ENCODE measurements at places on chromosomes 1 and 21.

DNA sequence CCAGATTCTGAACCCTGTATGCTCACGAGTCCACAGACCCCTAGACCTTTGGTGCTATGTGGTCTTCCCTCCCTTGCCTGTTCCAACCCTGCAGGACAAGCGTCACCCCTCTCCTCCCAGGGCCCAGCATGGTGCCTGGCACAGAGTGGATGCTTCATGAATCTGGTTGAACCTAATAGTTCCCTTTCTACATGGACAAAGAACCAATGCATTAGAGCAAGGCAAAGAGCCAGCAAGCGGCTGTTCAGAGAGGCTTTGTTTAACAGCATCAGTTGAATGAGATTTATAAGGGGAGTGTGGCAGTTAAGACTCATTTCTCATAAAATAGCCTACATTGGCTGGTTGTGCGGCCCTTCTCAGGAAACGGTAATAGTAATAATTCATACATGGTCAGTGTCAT lies 14.9 kb downstream of the SLC26A9 start:
- DNase-seq, result no peak

DNA sequence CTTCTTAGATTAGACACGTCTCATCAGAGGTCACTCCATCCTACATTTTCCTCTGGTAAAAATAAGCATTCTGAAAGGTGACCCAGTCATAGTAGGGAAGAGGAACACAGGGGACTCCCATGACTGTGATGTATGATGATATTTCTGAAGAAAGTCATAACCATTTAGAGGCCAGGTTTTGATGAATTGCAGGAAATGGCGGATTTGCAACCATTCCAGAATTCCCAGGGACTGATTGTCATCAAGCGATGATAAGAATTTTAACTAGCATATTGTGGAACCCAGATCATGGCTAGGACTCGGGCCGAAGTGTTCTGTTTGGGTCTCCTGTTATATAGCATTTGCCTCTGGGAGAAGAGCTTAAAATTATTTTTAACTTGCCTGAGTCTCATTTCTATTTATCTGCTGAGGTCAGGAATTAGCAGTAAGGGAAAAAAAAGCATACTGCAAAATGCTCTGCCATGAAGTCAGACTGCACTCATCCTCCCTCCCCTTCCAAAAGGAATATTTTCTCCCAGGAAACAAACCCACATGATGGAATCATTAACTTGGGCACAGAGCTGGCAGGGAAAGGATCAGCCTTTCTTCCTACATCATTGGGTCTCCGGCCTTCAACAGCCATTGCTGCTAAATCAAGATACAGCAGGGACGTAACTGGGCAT lies 286.7 kb downstream of the HLX start:
- no peak for DNase-seq

GRCh38 chr1:184664042-184664660 lies 90.5 kb downstream of the EDEM3 start:
- peak; percentile 74 for DNase-seq

DNA sequence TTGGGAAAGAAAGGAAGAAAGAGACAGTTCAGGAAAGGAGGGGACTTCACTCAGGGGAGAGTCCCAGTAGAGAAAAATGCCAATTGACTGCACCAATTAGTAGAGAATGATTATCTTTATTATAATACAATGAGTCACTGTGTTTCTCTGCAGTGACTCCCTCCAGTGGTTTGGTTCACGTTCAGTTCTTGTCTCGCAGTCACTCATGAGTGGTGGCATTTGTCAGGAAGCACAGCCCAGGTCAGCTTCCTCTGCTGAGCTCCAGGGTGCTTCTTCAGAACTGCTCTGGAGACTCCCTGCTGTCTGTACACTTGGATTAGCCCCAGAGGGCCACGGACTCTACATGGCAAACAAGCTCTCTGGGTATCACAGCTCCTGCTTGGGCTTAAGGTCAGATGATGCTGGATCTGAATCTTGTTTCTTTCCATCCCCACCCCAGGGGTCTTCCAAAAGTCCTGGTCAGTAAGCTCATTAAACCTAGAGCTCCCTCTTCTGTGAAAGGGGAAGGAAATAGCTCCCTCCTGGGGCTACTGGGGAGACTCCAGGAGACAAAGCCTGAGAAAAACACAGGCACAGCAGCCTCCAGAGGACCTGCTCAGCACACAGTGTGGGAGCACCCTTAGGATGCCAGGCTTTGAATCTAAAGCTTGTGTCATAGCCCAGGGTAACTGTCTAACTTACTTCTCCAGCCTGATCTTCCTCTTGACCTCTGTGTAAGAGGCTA lies 619.0 kb downstream of the AJAP1 start:
- DNase-seq, result no peak

DNA sequence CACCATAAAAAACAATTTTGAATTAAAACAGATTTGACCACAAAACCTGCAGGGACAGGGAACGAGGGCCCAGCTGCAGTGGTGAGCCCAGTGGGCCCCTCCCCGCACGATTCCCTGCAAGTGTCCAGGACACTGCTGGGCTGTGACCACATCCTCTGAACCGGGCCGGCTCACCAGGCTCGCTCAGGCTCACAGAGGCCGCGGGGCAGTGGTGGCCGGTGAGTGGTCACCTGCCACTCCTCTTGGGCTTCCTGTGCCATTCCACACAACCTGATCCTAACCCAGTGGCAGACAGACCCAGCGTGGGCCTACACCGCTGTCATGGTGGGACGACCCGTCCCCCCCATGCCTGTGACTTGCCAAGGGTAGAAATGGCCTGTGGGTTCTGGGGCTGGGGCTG lies 36.5 kb upstream of the RIPK4 start:
- no peak for DNase-seq

DNA sequence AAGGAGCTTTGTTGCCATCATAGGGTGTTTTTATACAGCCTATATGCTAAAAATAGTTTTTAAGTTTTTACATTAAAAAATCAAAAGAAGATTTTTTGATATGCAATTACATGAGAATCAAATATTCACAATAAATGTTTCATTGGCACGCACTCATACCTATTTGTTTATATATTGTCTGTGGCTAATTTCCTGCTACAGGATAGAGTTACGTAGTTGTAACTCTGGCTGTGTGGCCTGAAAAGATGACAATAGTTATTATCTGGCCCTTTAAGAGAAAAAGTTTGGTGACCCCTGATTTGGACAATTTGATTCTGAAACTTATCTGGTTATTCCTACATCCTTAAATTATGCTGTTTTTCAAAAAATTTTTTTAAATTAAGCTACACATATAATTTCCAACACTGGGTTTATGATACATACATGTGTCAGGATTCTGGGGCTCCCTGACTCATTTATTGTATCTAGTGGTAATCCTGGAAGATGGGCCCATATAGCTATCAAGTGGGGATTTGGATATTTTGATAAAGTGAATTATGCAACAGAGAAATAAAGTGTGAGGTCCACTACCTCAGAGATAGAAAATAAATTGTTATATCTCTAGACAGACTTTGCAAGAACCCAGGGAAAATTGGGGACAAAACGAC lies 370.2 kb upstream of the LYPLAL1 start:
- no peak for DNase-seq

GRCh38 chr1:82260051-82260450 lies 459.3 kb downstream of the ADGRL2 start:
- DNase-seq, result no peak

GRCh38 chr1:9382643-9383491 lies 90.2 kb downstream of the SPSB1 start:
- no peak for DNase-seq

DNA sequence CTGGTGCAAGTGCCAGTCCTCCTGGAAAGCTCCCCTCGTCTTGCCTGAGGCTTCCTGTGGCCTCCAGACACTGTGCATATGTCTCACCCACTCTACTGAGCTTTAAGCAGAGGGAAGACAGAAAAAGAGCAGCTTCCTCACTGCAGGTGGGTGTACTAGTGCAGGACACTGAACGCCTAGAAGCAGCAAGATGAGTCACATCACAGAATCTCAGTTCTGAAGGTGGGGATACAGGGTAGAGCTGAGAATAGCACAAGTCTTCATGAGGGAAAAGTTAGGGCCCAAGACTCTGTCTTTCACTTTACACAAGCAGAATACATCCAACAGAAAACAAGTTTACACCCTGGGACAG lies 37.4 kb downstream of the PCAT6 start:
- DNase-seq, result no peak

DNA sequence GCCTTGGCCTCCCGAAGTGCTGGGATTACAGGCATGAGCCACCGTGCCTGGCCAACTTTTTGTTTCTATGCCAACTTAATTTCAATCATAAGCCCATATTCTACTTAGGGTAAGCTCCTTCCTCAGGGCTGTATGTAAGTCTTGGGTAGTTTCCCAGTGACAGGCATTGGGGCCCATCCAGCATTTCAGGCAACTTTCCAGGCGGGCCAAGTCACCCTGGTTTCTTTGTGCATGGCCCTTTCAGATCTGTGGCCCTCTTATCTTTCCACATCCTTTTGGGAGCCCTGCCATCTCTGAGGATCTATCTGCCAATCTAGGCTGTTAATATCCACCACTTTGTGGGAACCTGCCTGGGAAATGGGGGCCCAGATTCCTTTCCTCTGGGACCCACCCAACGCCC lies 58.7 kb downstream of the TNN start:
- DNase-seq, result no peak

DNA sequence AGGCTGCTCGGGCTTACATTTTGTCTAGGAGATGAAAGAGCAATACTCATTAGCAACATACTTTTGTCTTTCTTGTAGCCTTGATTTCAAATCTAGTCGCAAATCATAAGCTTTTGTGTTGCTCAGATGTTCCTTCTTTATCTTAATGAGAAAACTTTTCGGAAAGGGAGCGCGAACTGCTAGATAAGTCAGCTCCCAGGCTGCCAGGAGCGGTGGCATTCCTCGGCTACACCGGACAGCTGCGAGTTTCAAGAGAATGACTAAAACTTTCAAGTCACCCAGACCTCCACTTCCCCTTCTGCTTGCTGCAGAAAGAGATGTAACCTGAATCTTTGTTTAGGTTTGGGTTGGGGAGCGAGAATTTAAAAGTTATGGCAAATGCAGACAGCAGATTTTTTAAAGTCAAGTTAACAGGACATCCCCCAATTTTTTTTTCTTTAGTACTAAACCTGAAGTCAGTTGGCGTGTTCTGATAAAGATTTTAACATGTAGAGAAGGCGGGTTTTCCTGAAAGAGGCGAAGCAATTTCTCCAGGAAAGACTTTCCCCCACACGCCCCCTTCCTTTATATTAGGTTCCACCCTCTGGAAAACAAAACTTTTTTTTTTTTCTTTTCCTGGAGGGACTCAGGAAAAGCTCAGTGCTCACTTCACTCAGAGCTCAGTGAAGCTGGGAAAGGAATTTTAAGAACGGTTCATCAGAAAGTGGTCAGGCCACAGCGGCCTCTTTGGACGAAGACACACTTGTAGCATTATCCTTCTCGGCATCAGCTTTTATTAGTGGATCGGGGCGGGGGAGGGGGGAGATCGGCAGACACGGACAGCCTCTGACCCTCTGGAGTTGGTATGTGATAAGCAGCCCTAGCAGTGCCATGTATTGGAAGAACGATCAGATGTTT lies at the start of gene LHX8:
Gene LHX8, plus strand, starts transcription at position 639 of the 897 bp plus-strand sequence. CDS start 2,227 bp downstream, outside the sequence.
- DNase-seq, result no peak

DNA sequence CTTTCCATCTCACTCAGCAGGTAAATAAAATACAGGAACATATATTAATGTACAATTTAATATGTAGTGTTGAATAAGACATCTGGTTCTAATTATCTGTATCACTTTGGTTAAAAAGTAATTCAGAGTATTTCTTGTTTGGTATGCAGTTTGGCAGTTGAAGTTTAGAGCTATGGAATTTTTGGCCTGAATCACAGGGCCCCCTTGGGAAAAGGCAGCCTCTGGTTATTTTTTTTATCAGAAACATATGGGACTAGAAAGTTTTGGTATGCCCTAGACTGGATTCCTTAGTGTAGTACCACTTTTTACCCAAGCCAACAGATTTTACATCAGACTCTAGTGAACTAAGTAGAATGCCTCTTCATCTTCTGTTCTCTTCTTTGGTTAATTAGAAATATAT lies 26.4 kb downstream of the CNST start:
- DNase-seq, result no peak

- DNase-seq, result no peak
Measured at GRCh38 chr1:186626356-186626932, 53.8 kb downstream of the PTGS2 start.

- DNase-seq, result peak; percentile 44
Measured at GRCh38 chr21:30209601-30210000, 6.3 kb downstream of the CLDN8 start.

GRCh38 chr1:220153147-220153546 lies 59.2 kb downstream of the IARS2 start:
- no peak for DNase-seq

DNA sequence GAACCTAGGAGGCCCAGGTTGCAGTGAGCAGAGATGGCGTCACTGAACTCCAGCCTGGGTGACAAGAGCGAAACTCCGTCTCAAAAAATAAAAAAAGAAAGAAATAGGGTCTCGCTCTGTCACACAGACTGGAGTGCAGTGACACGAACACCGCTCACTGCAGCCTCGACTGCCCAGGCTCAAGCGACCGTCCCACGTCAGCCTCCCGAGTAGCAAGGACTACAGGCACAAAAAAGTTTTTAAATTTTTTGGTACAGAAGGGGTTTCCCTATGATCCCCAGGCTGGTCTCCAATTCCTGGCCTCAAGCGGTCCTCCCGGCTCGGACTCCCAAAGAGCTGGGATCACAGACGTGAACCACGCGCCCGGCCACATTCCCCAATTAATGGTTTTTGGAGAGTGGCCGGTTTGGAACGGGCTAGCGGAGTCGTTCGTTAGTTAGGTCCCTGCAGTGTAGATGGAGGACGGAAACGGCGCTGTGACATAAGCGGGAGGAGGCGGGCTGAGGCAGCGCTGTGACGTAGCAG lies 611 bp upstream of the GUK1 start:
- DNase-seq, result no peak

GRCh38 chr1:183841550-183841949 lies 36.6 kb downstream of the RGL1 start:
- no peak for DNase-seq

- DNase-seq, result no peak
Measured at GRCh38 chr1:2193514-2194281, 874 bp downstream of the FAAP20 start.

GRCh38 chr1:204616641-204617040 lies 68.9 kb downstream of the LRRN2 start:
- no peak for DNase-seq

DNA sequence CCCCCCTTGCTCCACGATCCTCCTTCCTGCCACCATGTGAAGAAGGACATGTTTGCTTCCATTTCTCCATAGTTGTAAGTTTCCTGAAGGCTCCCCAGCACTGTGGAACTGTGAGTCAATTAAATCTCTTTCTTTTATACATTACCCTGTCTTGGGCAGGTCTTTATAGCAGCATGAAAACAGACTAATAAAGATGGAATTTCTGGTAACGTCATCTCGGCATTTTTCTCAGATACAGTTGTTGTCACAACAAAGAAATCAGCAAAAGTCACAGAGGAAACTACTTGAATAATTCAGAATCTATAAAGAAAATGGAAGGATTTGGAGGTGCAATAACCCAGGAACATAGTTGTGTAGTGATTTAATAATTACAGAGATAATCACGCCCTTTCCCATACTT lies 4.4 kb downstream of the APCS start:
- DNase-seq, result no peak

GRCh38 chr1:45658171-45658570 lies 28.2 kb downstream of the GPBP1L1 start:
- DNase-seq, result no peak

Data from COLO829 (cell line).